GM23338 (cell line): ENCODE measurements at places on chromosomes 3 and 15.

DNA sequence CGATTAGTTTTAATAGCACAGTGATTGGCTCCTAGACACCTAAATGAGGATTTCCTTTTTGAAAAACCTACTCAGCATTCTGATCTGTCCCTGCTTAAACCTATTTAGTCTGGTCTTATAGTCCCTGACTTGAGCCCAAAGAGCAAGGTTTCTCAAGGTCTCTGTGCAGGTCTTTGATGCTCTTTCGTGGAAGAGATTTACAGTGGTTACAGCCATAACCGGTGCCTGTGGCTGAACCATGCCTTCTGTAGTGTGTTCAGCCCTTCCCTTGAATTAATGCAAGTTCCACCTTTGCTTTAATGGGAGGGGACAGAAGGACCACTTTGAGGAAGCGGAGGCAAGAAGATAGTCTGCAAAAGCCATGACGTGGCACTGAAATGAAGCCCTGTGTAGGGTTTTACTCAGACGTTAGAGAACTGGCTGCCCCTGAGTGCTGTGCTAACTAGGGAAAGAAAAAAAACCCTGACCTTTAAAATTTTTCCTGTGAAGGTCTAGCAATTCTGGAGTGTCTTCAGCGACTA, 43.0 kb downstream of the ZBTB38 start:
- DNase-seq, result no peak

GRCh38 chr15:74317820-74318375, 49.5 kb downstream of the CYP11A1 start:
- DNase-seq, result no peak

DNA sequence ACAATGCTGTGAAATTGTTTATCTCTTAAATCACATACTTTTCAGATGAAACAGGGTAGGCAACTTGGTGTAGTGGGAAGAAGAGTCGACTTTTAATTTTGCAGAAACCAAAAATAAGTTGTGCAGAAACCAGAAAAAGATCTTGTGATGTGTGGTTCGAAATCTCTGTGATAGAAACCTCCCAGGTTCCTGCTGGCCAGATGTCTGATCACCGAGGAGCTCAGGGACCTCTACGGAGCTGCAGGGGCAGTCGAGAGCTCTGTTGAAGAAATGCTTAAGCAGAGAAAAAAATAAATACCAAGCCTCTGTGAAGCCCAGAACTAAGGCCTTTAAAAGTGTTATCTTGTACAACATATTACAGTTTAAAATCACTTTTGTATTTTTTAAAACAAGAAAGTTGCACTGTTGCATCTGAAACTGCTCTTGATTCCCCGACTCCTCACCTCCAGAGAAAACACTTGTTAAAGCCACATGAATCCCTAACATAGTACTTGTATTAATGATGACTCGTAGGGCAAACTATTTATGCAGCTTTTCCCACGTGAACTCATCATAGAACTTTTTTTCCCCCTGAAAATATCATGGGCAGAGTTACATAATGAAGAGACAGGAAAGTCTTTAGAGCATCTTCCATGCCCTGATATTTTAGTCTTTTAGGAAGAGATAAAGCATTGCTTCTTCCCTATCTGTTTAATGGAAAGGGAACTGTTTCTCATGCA, 51.3 kb downstream of the CCK start:
- DNase-seq, result no peak

GRCh38 chr3:67661089-67661488, 6.7 kb upstream of the SUCLG2 start:
- DNase-seq, result no peak

DNA sequence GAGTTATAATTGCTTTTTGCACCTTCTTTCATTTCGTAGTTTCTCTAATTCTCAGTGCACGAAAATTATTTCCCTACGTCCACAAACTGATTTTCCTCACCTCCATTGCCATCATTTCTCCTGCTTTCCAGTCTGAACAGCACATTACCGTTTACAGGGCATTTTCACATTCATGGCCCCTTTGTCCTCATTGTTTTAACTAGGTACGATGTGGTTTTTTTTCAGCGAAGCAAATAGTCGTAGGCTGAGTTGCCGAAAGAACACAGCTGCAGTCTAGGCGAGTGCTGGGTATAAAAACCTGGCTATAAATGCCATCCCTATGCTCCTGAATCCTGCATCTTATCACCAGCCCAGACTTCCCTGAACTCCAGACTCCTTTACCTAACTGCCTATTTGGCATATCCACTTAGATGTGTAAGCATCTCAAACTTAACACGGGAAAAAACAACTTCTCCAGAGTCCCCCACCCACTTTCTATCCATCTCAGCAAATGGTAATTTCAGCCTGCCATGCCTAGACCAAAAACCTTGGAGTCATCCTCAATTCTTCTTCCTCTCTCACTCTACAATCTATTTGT, 691 bp upstream of the FSIP1 start:
- peak; percentile 32 for DNase-seq

DNA sequence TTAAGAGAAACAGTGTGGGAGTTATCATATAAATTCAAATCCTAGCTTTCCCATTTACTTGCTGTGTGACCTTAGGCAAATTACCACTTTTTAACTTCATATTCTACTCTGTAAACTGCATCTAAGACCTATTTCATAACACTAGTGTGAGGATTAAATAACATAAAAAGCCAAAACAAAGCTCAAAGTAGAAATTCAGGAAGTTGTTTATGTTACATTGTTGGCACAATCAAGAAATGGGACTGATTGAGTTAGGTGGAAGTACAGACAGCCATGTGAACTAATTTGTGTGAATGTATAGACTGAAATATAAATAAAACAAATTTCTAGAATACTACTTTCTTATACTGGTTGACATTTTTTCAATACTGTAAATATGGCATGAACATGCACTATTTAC, 131.7 kb downstream of the STAG1 start:
- DNase-seq, result no peak

GRCh38 chr15:58569455-58569854, 137.7 kb downstream of the LIPC start:
- no peak for DNase-seq

DNA sequence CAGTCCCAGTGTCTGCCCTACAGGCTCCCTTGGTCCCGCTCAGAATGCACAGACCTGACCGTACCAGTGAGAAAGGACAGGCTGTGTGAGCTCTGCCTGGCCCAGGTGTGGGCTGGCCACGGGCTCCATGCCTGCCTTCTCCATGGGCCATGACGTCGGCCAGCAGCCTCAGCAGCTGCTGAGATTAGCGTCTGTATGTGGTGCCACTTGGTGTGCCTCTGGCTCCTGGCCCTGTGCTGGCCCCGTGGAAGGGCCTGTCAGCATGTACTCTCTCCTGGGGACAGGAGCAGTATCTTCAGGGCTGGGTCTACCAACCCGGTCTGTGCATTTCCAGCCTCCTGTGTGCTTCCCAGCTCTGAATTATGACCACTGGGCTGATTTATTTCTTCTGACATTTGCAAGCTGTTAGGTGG, 25.7 kb downstream of the KLF13 start:
- no peak for DNase-seq

- DNase-seq, result no peak
Measured at GRCh38 chr15:85340321-85340665, 40.1 kb upstream of the AKAP13 start.

DNA sequence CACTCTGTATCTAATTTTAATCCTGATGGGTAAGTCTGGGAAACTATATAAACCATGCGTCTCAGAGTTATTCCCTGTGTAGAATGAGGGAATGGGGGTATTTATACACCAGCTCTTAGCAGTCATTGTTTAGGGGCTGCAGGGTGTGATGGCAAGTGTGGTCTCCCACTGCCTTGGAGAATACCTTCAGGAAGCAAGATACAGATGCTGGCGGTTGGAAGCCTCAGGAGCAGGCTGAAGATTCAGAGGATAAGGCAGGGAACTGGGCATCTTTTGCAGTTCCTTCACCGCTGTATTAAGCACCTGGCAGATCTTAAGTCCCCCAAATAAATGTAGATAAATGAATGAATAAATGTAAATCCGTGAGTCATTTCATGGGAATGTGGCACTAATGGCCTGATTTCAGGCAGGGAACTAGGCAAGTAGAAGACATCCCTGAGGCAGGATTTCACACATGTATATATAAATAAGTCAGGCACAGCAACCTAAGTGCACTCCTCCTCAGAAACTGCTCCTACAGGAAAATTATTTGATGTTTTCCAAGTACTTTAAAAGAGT, 209.2 kb upstream of the GADL1 start:
- DNase-seq, result no peak
